Activated T-helper 1 cell treated with Interleukin-2 at 50 U/mL for 16 hours (primary cell): ENCODE measurements at places on chromosomes 5 and 9.

DNA sequence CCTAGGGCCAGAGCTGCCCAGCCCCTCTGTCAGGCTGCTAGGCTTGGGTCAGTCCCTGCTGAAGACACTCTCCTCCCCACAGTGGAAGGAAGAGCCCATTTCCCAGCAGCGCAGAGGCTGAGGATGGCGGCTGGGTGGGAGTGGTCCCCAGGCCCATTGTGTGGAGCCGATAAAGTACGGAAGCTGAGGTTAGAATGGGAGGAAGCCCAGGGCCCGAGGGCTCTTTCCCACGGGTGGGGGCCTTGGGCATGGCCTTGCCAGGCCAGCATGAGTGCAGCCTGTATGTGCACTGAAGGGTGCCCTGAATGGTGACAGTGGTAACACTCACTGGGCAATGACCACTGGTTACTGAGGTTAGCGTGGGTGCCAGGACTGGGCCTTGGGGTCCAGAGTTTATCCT, 125.9 kb downstream of the RGS3 start:
- DNase-seq = no peak

- DNase-seq = no peak
These were observed 126.0 kb downstream of the EGFLAM start for GRCh38 chr5:38384396-38384795.

DNA sequence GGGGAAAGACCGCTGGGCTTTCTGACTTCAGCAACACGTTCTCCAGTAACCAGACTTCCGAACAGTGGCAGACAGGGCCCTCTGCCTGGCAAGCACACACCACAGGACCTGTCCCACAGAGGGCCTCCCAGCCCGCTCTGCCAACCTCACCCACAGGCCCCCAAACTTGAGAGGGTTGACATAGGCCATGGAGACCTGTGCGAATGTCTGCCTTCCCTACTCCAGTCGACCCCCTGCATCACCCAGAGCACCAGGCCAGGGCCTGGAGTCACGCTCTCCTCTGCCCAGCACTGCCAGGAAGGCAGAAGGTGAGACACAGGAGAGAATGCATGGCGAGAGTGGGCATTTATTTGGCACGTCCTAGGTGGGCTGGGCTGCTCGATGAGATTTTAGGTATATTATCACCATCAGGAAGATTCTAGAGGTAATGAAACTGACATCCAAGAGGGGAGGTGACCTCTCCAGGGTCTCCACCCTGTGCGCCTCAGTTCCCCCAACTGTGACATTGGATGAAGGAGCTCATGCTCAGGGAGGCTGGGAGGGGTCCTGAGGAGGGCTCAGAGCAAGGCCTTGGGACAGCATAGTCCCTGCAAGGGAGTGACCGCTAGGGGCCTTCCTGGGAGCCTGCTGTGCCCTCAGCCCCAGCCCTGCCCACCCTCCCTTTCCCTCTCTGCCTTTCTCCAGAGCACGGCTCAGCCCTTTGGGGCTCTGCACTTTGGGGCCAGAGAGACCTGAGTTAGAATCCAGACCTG, 54.9 kb downstream of the DUSP1 start:
- DNase-seq = no peak

DNA sequence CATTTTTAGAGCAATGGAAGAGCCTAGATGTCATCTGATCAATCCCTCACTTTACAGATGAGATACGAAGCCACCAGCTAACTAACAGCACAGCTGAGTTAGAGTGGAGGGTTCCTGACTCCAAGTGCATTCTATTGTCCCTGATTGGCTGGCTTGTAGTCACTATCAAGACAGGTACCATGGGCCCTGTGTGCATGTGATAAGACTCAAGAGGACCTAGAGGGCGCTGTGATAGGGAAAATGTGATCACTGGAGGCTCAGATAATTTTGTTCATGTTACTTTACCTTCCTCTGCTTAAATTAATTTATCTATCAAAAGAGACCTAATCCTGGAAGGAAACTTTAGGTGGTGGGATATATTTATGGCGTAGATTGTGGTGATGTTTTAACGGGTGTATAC, 19.5 kb upstream of the SNAPC3 start:
- no peak for DNase-seq

DNA sequence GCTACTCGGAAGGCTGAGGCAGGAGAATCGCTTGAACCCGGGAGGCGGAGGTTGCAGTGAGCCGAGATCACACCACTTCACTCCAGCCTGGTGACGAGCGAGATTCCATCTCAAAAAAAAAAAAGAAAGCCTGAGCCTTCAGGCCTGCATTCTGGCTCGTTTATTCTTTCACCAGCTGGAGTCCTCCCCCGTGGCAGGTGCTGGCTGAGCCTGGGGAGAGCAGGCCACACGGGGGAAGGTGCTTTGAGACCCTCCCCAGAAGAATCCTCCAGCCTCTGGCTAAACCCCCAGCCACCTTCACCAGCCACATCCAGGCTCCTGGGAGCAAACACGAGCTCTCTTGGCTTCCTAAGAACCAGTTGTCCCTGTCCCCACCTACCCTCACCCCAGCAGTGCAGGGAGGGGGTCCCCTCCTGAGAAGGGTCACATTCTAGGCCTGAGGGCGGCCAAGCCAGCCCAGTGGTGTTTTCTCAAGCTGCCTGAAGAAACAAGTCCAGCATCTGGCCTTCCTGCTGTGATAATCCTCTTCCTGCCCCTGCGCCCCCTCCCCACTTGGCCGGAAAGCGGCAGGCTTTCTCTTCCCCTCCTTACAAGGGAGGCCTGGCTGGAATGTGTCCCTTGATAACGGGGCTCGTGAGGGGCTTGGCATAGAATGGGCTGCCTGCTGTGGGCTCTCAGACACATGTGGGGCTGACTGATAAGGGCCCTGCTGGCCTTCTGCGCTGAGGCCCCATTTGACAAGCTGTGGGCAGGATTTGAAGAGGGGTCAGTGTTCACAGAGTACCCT, 41.5 kb downstream of the PLPP7 start:
- no peak for DNase-seq

GRCh38 chr5:135158982-135159381, 125.0 kb upstream of the PITX1 start:
- no peak for DNase-seq

GRCh38 chr5:88940713-88941112, 57.7 kb upstream of the MEF2C start:
- no peak for DNase-seq

GRCh38 chr9:93138171-93138764, 4.2 kb upstream of the NINJ1 start:
- DNase-seq = no peak

DNA sequence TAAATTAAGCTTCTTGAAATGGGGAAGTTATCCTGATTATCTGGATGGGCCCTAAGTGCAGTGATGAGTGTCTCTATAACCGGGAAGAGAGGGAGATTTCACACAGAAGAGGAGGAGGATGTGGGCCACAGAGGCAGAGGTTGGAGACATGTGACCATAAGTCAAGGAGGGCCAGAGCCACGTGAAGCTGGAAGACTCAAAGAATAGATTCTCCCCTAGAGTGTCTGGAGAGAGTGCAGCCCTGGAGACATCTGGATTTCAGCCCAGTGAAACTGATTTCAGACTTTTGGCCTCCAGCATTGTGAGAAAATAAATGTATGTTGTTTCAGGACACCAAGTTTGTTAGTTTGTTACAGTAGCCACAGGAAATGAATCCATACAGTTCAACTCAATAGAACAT, 442.9 kb downstream of the NTRK2 start:
- no peak for DNase-seq

- no peak for DNase-seq
These were observed 126.1 kb upstream of the POC5 start for GRCh38 chr5:75843319-75843718.

- DNase-seq = no peak
These were observed 150.7 kb upstream of the RASGRF2 start for GRCh38 chr5:80809451-80809850.

GRCh38 chr9:107112707-107113243, 170.3 kb upstream of the RAD23B start:
- DNase-seq = no peak

- DNase-seq = no peak
These were observed 25.5 kb downstream of the GRAMD2B start for GRCh38 chr5:126448720-126449119.

GRCh38 chr9:124618476-124618875, 111.3 kb upstream of the NR5A1 start:
- no peak for DNase-seq

DNA sequence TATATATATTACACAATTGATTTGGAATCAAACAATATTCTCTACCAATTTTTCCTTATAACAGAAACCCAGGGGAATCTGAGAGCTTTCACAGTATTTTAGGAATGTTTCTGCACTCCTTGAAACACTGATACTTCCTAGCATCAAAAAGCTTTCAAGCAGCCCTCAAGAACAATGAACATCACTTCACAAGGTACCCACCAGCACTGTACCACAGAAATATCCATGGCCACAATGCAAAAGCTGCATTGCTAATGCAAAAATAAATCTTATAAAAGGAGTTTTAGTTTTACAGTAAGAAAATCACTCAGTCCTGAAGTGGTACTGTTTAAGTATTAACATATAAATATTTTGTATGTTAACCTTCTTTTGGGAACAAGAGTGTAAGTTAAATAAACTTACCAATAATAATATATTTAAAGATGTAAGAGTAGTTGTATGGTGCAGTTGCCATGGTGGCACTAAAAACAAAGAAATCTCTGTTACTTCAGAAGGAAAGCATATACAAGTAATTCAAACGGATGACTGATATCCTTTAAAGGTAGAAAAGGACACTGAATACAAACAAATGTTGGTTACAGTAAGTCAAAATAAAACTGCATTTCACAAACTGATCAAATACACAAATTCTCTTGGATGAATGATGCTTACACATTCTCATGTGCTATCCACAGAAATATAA, 8.6 kb downstream of the RAB14 start:
- no peak for DNase-seq

GRCh38 chr9:18362901-18363685, 110.9 kb upstream of the ADAMTSL1 start:
- no peak for DNase-seq

DNA sequence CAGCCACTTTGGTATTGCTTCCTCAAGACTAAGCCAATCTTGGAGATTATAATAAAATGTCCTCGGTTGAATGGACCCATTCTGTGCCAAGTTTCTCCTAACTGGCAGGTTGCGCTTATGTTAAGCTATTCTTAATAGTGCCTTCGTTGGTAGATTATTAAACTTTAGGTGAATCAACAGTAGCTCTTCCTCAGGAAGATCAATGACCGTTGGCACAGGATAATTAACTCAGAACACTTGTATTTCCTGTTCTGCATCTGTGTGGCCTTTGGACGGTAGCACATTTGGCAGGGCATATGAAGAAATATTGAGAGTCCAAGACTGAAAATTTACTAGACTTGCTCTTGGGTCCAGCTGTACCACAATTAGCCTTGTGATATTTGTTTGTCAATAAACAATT, 402.9 kb downstream of the MLLT3 start:
- DNase-seq = no peak

DNA sequence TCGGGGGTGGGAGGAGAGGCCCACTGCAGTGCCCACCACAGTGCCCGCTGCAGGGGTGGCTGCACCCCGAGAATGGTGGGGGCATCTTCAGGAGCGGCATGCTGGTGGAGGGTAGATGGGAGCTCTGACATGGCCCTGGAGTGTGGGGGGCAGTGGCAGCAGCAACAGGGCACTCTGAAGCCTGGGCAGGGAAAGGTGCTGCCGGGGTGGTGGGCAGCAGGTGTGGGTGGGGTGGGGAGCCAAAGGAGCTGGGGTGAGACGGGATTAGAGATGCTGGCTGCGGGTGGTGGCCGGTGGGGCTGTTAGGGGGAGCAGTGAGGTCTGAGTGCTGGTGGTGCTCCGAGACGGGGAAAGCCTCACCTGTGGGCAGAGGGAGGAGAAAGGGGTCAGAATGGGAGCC, 18.0 kb downstream of the FAM193B start:
- DNase-seq = no peak

- no peak for DNase-seq
These were observed 35.6 kb downstream of the PRRX2 start for GRCh38 chr9:129701054-129701453.

GRCh38 chr9:14945351-14945750, 35.1 kb upstream of the FREM1 start:
- no peak for DNase-seq

DNA sequence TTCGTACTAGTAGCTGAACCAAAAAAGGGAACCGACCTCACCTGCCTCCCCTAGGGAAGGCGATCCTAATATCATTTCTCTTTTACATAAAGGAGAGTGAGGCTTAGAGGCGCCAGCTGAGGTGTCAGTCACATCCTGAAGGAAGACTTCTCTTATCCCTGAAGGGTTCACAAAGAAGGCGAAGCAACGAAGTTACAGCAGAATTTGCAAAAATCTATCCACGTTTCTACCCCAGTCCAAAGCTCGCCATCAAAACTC, 598 bp upstream of the KIAA1191 start:
- DNase-seq = no peak

GRCh38 chr5:149262315-149262714, 9.3 kb upstream of the AFAP1L1 start:
- DNase-seq = no peak

- no peak for DNase-seq
These were observed 33.9 kb upstream of the TRIO start for GRCh38 chr5:14109041-14109747.

- DNase-seq = no peak
These were observed 64.4 kb downstream of the MAP1B start for GRCh38 chr5:72171667-72172066.

- no peak for DNase-seq
These were observed 75.9 kb upstream of the ADAMTSL1 start for GRCh38 chr9:18398038-18398437.

GRCh38 chr9:135416664-135417290, 62.8 kb upstream of the PPP1R26 start:
- DNase-seq = no peak

- no peak for DNase-seq
These were observed 20.2 kb downstream of the NDFIP1 start for GRCh38 chr5:142128675-142129208.
